ENCODE measurements at places on chromosomes 4 and X.

GRCh38 chr4:26763648-26764047 is 97.0 kb upstream of the STIM2 start:
- DNase-seq = no peak

GRCh38 chrX:134542485-134542884 is 82.5 kb downstream of the HPRT1 start:
- DNase-seq = no peak

GRCh38 chrX:155857561-155857960 is 23.6 kb upstream of the VAMP7 start:
- no peak for DNase-seq

DNA sequence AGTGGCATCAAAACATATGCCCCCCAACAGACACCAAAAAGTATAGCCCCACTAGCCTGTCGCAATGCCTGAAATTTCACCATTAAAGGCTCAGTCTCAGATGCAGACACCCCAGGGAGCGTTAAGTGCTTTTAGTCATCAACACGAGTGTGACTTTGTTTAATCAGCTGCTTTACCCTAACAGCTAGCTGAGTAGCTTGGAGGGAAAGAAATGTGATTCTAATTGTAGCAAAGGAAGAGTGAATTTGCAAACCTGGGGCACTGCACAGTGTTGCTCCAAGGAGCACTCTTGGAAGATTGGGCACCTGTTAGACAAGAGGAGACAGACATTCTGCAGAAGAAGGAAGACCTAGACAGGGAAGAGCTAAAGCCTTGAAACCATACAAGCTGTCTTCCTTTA is 145.1 kb downstream of the BEND2 start:
- DNase-seq = no peak

GRCh38 chr4:144699565-144699964 is 53.6 kb downstream of the HHIP start:
- no peak for DNase-seq

GRCh38 chr4:111610681-111611080 is 534.6 kb upstream of the FAM241A start:
- no peak for DNase-seq

- no peak for DNase-seq
Measured at GRCh38 chr4:186906722-186907121, 183.1 kb upstream of the FAT1 start.

DNA sequence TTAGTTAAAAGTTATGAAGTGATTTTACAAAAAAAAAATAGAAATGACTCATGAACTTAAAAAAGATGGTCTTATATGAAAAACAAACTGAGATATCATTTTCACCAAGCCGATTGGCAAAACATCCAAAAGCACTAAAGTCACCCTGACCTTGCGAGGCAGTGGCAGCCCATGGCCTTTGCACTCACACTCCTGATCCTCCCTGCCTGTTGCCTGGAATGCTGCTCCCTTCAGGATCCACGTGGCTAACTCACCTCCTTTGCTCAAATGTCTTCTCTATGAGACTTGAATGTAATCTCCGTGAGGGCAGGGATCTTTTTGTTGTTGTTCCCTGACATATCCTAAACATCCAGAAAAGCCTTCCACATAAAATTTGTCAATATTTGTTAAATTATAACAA is 106.4 kb downstream of the RAPGEF2 start:
- no peak for DNase-seq

GRCh38 chrX:13094374-13094773 is 50.0 kb upstream of the FAM9C start:
- DNase-seq = no peak

All from GM18507 (cell line).